Bronchial smooth muscle cell (primary cell): ENCODE measurements at places on chromosomes 5 and 9. TPM values are rescaled to one million over a fixed set of nuclear protein-coding genes. Genes with fewer than 3 reads are reported as not detected.

Gene PDE8B
- 0.09 TPM in 1 of 2 replicates, not detected in the other for total RNA-seq

Gene LCN10
- 0.16 TPM in 1 of 2 replicates, not detected in the other for total RNA-seq

Gene SPATA31D4
- total RNA-seq: not detected in 2 replicates

Gene ZNG1C
- total RNA-seq: 22.1 and 25.5 TPM in 2 replicates

Gene EGFLAM
- total RNA-seq: 0.16 and 0.26 TPM in 2 replicates

Gene PPP1R26
- total RNA-seq: 5.7 and 6.3 TPM in 2 replicates

Gene FLT4
- 0.09 and 0.16 TPM in 2 replicates for total RNA-seq

Gene SEMA4D
- under 0.01 and 0.09 TPM in 2 replicates for total RNA-seq

Gene PCDHA8
- 0.16 and 0.17 TPM in 2 replicates for total RNA-seq

Gene MEF2C
- 6.9 and 19.1 TPM in 2 replicates for total RNA-seq

Gene SAXO1
- 0.09 and 0.16 TPM in 2 replicates for total RNA-seq

Gene CA9
- total RNA-seq: 0.86 and 1.7 TPM in 2 replicates

Gene ENHO
- total RNA-seq: 0.16 and 0.26 TPM in 2 replicates

Gene ZBTB5
- total RNA-seq: 3.8 and 4.7 TPM in 2 replicates

Gene WNT8A
- not detected in 2 replicates for total RNA-seq

Gene FYB1
- 0.16 TPM in 1 of 2 replicates, not detected in the other for total RNA-seq

Gene PCDHGA4
- total RNA-seq: 1.1 and 4.7 TPM in 2 replicates

Gene CENPP
- 0.94 and 1.9 TPM in 2 replicates for total RNA-seq

Gene TEX48
- not detected in 2 replicates for total RNA-seq

Gene FCHO2
- 11.3 and 13.9 TPM in 2 replicates for total RNA-seq

Gene CCDC192
- total RNA-seq: not detected in 2 replicates

Gene PCDHGC4
- total RNA-seq: 3.2 and 3.3 TPM in 2 replicates

Gene NMUR2
- total RNA-seq: not detected in 2 replicates

Gene FCN2
- total RNA-seq: not detected in 2 replicates

Gene OR1Q1
- not detected in 2 replicates for total RNA-seq

Gene PCDH12
- total RNA-seq: under 0.01 TPM in 1 of 2 replicates, not detected in the other

Gene PTGDS
- 0.79 and 6.0 TPM in 2 replicates for total RNA-seq

Gene RNF183
- not detected in 2 replicates for total RNA-seq

Gene PCDHB13
- 0.32 and 0.94 TPM in 2 replicates for total RNA-seq

Gene GARIN3
- total RNA-seq: not detected in 2 replicates

Gene C5orf58
- not detected in 2 replicates for total RNA-seq

Gene CCDC69
- 2.6 and 3.3 TPM in 2 replicates for total RNA-seq

Gene HAVCR2
- total RNA-seq: 0.16 and 3.3 TPM in 2 replicates

Gene SLC36A2
- total RNA-seq: not detected in 2 replicates

Gene SNCB
- 0.09 and 0.32 TPM in 2 replicates for total RNA-seq

Gene TMEM252
- not detected in 2 replicates for total RNA-seq

Gene JAKMIP2
- 0.94 and 1.3 TPM in 2 replicates for total RNA-seq

Gene ALDOB
- total RNA-seq: not detected in 2 replicates

Gene NADK2
- total RNA-seq: 27.9 and 32.4 TPM in 2 replicates

Gene ESM1
- 2.7 TPM in 2 replicates for total RNA-seq

Gene PHF24
- 0.09 and 0.16 TPM in 2 replicates for total RNA-seq

Gene ZNF879
- total RNA-seq: 4.1 and 4.2 TPM in 2 replicates

Gene PSD2
- total RNA-seq: under 0.01 and 0.17 TPM in 2 replicates

Gene BARX1
- total RNA-seq: not detected in 2 replicates

Gene ANKHD1
- total RNA-seq: 53.4 and 55.2 TPM in 2 replicates

Gene ALDH1B1
- total RNA-seq: 6.2 and 6.3 TPM in 2 replicates

Gene CTXN3
- total RNA-seq: not detected in 2 replicates

Gene TMEM141
- 44.7 and 44.8 TPM in 2 replicates for total RNA-seq

Gene UBE2QL1
- total RNA-seq: under 0.01 TPM in 1 of 2 replicates, not detected in the other

Gene PCDHB14
- total RNA-seq: 0.63 and 2.6 TPM in 2 replicates

Gene SLC34A1
- total RNA-seq: under 0.01 TPM in 1 of 2 replicates, not detected in the other

Gene MEGF9
- 5.9 and 7.9 TPM in 2 replicates for total RNA-seq
